T-helper 17 cell (primary cell): ENCODE measurements at places on chromosomes 4 and X. TPM values are rescaled to one million over a fixed set of nuclear protein-coding genes. Genes with fewer than 3 reads are reported as not detected.

- no peak for DNase-seq
These were observed 28.4 kb downstream of the GUCY1B1 start for GRCh38 chr4:155787113-155787710.

DNA sequence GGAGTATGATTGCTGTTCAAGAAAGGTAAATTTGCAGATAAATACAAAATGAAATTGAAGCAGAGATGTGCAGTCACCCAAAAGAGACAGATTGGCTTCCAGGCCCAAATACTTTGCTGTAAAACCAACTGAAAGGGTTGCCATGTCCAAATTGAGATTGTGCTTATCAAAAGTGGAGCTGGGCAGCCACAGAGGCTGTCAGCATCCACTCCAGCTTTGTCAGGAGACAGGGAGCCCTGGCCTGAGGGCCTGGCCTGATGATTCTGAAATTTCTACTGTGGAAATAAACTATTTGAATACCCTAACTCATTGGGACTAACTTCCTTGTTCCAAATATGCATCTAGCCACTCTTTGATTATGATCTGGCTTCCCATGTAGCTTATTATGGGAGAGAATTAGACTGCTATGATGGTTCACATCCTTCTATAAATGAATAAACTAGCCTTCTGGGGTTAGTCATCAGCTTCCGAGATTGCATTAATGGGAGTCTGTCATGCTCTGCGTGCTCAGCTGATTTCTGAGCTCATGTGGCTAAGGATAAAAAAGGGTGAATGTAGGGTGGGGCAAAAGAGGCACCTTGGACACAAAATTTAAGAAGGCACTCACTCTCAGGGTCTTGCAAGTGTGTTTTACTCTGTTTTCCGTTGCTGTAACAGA is 48.2 kb downstream of the SLC34A2 start:
- DNase-seq: no peak

- DNase-seq: no peak
These were observed 28.3 kb downstream of the ZFYVE28 start for GRCh38 chr4:2390146-2390545.

DNA sequence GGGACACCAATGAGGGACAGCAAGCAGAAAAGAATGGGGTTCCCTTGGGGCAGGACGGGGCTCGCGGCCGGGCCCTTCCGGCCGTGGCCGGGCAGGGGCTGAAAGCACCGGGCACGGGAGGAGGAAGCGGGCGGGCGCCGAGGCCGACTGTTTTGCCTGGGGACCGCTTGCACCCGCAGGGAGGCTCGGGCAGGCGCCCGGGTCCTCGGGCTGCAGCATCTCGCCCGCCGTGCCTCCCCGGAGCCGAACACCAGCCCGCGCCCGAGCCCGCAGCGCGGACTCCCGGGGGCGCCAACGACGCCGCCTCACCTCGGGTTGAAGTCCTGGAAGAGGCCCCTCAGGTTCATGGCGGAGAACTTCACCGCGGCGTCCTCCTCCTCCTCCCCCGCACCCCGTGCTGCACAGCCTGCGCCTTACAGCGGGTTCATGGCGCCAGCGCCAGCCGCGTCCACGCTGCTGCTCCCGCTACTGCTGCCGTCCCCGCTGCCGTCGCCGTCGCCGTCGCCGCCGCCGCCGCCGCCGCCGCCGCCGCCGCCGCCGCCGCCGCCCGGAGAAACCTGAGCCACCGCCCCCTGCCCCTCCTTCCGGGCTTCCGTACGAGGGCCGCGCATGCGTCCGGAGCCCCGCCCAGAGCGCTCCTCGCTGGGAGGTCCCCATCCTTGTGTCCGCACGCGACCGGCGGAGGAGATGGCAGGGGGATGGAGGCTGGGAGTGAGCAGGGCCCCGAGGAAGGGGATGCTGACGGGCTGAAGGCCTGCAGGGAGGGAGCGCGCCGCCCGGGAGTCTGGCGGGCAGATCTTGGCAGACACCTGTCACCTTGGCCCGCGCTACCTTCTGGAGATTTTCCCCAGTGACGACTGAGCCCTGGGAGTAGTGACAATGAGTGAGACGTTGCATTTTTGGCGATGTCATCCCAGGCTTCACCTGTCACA is at the start of gene TMEM185A:
Gene TMEM185A, minus strand, starts transcription at position 559 of the 932 bp plus-strand sequence. Its CDS starts 212 bp downstream, at position 347.
- peak; percentile 68 for DNase-seq

DNA sequence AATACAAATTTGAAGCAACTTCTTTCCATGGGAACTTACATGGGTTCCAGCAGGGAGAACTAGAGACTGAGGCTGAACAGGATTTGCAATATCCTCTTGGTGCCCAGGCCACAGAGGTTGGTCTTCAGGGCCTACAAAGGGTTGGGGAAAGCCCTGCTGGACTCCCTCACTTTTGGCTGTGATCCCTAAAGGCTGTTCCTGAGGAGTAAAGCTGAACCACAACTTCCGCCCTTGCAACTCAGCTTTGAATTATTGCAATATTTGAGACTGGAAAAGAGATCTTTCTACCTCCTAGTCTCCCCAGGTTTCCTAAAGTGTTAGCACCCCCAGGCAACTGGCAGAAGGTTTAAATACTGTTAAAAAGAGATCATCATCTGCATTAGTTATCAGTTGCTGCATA is 26.9 kb downstream of the DCHS2 start:
- DNase-seq: no peak

DNA sequence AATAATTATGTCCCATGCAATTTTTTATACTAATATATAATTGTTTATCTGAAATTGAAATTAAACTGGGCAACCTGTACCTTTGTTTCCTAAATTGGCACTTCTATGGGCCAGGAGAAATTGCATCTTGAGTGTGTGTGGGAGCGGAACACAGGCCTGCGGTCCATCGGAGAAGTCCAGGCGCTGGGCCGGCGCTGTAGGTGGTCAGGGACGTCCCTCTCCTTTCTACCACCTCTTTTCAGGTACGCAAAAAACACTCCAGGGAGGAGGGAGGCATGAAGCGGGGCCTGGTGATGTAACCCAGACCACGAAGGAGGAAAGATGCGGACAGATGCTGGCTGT is 717 bp downstream of the MGAT4D start:
- DNase-seq: no peak

DNA sequence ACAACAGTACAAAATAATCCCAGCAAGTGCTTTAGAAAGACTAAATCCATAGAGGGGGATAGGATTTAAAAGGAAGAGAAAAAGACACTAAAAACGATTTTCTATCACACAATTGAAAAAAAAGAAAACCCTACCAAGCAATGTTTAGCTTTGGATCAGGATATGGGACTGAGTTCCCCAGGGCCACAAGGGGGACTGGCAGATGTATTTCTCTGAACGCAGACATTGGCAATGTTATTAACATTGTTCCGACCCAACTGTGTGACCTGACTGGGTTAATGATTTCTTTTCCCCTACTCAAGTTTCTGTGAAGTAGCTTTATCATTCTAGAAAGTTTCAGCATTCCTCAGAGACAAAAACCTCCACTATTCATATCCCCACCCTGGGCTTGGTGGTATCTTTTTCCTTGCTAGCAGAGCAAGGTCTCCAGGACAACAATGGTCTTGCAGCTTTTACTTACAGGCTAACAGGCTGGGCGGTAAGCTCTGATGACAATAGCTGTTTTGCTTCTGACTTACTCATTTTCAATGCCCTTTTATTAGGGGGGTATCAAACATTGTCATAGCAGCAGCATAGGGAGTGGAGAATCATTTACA is 25.8 kb downstream of the SLC7A11 start:
- DNase-seq: no peak

- DNase-seq: no peak
These were observed 116.2 kb downstream of the SLC2A9 start for GRCh38 chr4:9904976-9905587.

DNA sequence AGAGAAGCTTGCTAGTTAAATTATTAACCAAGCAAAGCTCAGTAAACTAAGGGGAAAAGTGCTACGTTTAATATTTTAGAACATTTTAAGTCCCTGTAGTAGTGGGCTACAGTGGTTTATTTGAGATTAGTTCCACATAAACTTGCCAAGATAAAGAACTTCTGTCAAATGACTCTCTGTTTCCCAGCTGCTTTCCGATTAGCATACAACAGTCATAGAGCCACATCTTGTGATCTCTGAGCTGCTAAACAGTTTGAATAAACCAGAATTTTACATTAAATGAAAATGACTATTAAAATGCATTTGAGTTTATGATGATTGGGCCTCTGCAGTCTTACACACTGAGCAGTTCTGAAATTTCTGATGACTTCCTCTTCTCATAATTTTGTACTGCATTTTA is 568.5 kb downstream of the IQCM start:
- DNase-seq: no peak

- no peak for DNase-seq
These were observed 65.6 kb upstream of the PCDH18 start for GRCh38 chr4:137597752-137598430.

GRCh38 chrX:17692709-17693346 is 44.5 kb upstream of the SCML1 start:
- no peak for DNase-seq

The REELD1 gene
- total RNA-seq: 0.32 TPM

The GRIA3 gene
- 0.34 TPM for total RNA-seq

The XK gene
- total RNA-seq: 11.3 TPM

The XAGE2 gene
- total RNA-seq: not detected

The LIMCH1 gene
- total RNA-seq: not detected

The CTAG2 gene
- total RNA-seq: not detected
